Activated CD4-positive, alpha-beta T cell treated with anti-CD3 and anti-CD28 coated beads, Interleukin-2, amount 10 ng/mL, durations not matched to agents 24 days and 14 days (primary cell): ENCODE measurements at places on chromosomes 1 and 21. TPM values are rescaled to one million over a fixed set of nuclear protein-coding genes. Genes with fewer than 3 reads are reported as not detected.

DNA sequence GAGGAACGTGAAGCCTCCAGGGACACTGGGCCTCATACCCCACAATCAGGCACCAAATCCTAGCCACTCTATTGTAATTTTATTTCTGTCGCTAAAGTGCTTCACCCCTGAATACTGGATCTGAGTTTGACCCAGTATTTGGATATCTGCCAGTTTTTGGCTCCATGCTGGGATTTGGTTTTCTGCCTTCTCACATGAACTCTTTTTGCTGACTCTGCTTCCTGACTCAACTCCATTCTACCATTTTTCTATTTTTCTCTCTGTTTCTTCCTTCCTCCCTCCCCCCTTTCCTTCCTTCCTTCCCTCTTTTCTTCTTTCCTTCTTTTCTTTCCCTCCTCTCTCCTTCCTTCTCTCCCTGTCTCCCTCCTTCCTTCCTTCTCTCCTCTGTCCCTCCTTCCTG is 151.3 kb upstream of the GJB5 start:
- no peak for DNase-seq
- H3K27ac ChIP-seq, result no peak overlapping the region
- peaks cover 2% of the 10 kb centered on the region for H3K27me3 ChIP-seq

- H3K27me3 ChIP-seq, result no peaks in the 10 kb centered on the region
- no peak overlapping the region for H3K27ac ChIP-seq
- DNase-seq, result peak; percentile 69
- H3K4me3 ChIP-seq, result peak overlapping the region; percentile 30
Observed at GRCh38 chr1:45051005-45051772, 39.1 kb downstream of the UROD start.

GSTM5 gene
- total RNA-seq, result 0.07 TPM in 1 of 2 replicates, not detected in the other

DNA sequence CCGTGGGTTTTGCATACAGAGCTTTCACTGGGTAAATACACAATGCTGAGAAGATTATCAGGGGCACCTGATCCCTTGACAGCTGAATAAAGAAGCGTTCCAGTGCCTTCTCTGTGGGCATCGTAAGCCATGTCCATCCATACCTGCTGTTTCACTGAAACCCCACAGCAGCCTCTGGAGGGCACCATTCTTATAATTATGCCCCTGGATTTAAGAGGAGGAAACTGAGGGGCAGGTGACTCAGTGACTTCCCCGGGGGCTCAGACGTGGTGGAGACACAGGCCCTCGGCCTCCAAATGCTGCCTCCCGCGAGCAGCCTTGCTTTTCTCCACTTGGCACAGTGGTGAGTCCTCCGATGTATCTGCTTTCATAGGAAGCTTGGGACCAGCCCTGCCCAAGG is 56.7 kb downstream of the B3GALT5 start:
- H3K27me3 ChIP-seq, result no peaks in the 10 kb centered on the region
- no peaks in the 10 kb centered on the region for H3K4me1 ChIP-seq
- DNase-seq, result no peak
- no peak overlapping the region for H3K4me3 ChIP-seq

ATP1A2 gene
- total RNA-seq, result not detected in 2 replicates

C1orf87 gene
- total RNA-seq, result not detected in 2 replicates

DNA sequence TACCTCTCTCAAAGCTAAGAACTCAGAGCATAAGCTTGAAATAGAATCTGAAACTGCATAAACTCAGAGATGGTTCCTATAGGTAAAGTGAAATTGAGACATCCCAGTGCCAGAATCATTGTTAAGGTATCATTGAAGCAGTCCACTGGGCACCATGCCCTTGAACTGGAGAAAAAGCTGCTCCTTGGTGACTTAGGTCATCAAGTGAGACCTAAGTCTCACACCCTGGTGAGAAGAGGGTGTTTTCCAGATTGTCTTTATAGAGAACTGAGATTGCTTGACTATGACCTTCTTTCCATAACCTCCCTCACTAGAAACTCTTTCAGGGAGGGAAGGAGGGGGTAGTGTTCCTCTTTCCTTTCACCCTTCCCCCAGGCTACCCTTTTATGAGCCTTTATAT is 9.4 kb upstream of the ATP6V1G3 start:
- no peak overlapping the region for H3K27ac ChIP-seq
- peaks cover 19% of the 10 kb centered on the region for H3K4me1 ChIP-seq
- peaks cover 2% of the 10 kb centered on the region for H3K36me3 ChIP-seq
- H3K27me3 ChIP-seq, result peaks cover 1% of the 10 kb centered on the region

DSCAM gene
- total RNA-seq, result not detected in 2 replicates

GRCh38 chr1:119981496-119981895 is 85.2 kb upstream of the ADAM30 start:
- no peak overlapping the region for H3K4me3 ChIP-seq

GRCh38 chr21:17783481-17784179 is 35.5 kb downstream of the C21orf91 start:
- H3K4me1 ChIP-seq, result peaks cover 94% of the 10 kb centered on the region
- peak overlapping the region; percentile 58 for H3K4me3 ChIP-seq
- H3K27ac ChIP-seq, result peak overlapping the region; percentile 83
- H3K27me3 ChIP-seq, result no peaks in the 10 kb centered on the region
- peaks cover 54% of the 10 kb centered on the region for H3K36me3 ChIP-seq

PLEKHN1 gene
- total RNA-seq, result 1.8 and 2.8 TPM in 2 replicates

GRCh38 chr1:22687191-22687590 is 23.4 kb upstream of the EPHB2 start:
- no peak for DNase-seq
- no peaks in the 10 kb centered on the region for H3K4me1 ChIP-seq
- H3K27ac ChIP-seq, result no peak overlapping the region
- H3K4me3 ChIP-seq, result no peak overlapping the region
- no peaks in the 10 kb centered on the region for H3K36me3 ChIP-seq
- H3K27me3 ChIP-seq, result peaks cover under 1% of the 10 kb centered on the region

DNA sequence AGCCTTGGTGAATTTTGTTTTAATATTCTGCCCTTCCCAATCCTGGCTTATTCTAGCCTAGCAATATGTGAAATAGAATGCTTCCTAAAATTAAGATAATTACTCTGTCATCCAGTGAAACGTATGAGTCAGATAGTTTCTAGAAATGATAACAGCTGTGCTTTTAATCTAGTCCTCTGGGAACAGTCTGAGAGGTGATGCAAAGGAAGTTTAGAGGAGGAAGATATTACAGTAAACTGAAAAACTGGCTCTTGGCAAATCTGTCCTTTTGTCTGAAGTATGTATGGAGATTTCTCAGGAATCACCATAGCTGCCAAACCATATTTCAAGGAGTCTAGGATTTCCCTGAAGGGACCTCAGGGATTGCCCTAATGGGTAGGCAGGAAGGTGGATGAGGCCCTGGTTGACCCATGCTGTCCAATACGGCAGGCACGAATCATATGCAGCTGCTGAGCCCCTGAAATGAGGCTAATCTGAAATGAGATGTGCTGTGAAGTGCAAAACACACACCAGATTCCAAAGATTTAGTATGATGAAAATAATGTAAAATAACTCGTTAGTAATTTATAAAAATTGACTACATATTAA is 70.8 kb upstream of the LBR start:
- peaks cover 29% of the 10 kb centered on the region for H3K27me3 ChIP-seq
- no peak for DNase-seq
- no peaks in the 10 kb centered on the region for H3K36me3 ChIP-seq
- no peak overlapping the region for H3K4me3 ChIP-seq
- peaks cover 3% of the 10 kb centered on the region for H3K4me1 ChIP-seq

JAM2 gene
- total RNA-seq, result 0.33 and 0.36 TPM in 2 replicates

MROH7 gene
- total RNA-seq, result 0.07 and 0.12 TPM in 2 replicates

FMO2 gene
- not detected in 2 replicates for total RNA-seq
